Myometrial cell (primary cell): ENCODE measurements at places on chromosomes 6 and 20. TPM values are rescaled to one million over a fixed set of nuclear protein-coding genes. Genes with fewer than 3 reads are reported as not detected.

HNF4A gene
- total RNA-seq, result not detected in 2 replicates

NEURL2 gene
- total RNA-seq, result 1.2 and 6.4 TPM in 2 replicates

TEAD3 gene
- 23.6 and 27.5 TPM in 2 replicates for total RNA-seq

PPIL6 gene
- total RNA-seq, result 0.29 and 1.1 TPM in 2 replicates
